Tibial nerve (tissue), 4 donors: ENCODE measurements at places on chromosomes 3 and 15. TPM values are rescaled to one million over a fixed set of nuclear protein-coding genes. Genes with fewer than 3 reads are reported as not detected.

DNA sequence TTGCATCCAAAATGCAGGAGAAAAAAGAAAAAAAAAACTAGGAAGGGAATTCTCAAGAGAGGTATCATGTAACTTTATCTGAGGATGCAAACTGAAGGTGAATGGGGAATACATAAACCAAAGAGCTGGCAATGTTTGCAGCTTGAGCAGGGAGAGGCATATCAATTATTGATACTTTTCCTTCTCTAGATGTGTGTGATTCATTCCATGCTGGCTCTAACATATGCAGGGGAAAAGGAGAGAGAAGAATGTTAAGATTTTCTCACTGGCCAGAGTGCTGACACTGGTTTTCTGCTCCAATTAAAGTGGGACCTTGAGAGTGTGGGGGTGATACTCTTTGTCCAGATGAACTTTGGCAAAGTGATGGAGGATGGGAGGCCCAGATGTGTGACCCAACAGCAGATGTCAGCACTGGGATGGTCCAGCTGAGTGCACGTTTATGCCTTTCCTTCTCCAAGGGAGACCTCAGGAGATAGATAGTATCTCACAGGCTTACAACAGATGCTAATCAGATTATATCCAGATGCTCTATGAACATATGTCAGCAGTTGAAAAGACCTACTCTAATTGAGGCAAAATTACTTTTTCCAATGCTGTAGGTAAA is 50.0 kb upstream of the PSMD6 start:
- H3K27me3 ChIP-seq = no peaks in the 10 kb centered on the region
- peaks cover 2% of the 10 kb centered on the region for H3K4me1 ChIP-seq
- no peak overlapping the region for H3K4me3 ChIP-seq

- no peak overlapping the region for H3K27ac ChIP-seq
- peaks cover 3% of the 10 kb centered on the region for H3K4me1 ChIP-seq
- no peak for DNase-seq
These were observed 34.7 kb downstream of the OXNAD1 start for GRCh38 chr3:16299746-16300145.

- DNase-seq = no peak
- no peaks in the 10 kb centered on the region for H3K27me3 ChIP-seq
- peaks cover 9% of the 10 kb centered on the region for H3K4me1 ChIP-seq
- H3K4me3 ChIP-seq = no peak overlapping the region
- H3K27ac ChIP-seq = no peak overlapping the region
These were observed 38.5 kb downstream of the PTPN23 start for GRCh38 chr3:47419083-47420043.

GRCh38 chr3:62503516-62503915 is 130.2 kb upstream of the FEZF2 start:
- DNase-seq = no peak
- no peaks in the 10 kb centered on the region for H3K36me3 ChIP-seq
- H3K4me1 ChIP-seq = no peaks in the 10 kb centered on the region

GRCh38 chr3:420584-420983 is 224.0 kb downstream of the CHL1 start:
- H3K27ac ChIP-seq = no peak overlapping the region
- H3K27me3 ChIP-seq = no peaks in the 10 kb centered on the region
- no peak for DNase-seq
- no peaks in the 10 kb centered on the region for H3K36me3 ChIP-seq
- no peak overlapping the region for H3K4me3 ChIP-seq

GRCh38 chr3:129399895-129400357 is 28.5 kb downstream of the EFCAB12 start:
- peaks cover 37% of the 10 kb centered on the region for H3K4me1 ChIP-seq
- no peaks in the 10 kb centered on the region for H3K36me3 ChIP-seq
- no peaks in the 10 kb centered on the region for H3K27me3 ChIP-seq
- H3K27ac ChIP-seq = peak overlapping the region; percentile 91
- peak; percentile 13 for DNase-seq

- no peak overlapping the region for H3K4me3 ChIP-seq
- no peak overlapping the region for H3K27ac ChIP-seq
- H3K36me3 ChIP-seq = no peaks in the 10 kb centered on the region
- H3K4me1 ChIP-seq = peaks cover 87% of the 10 kb centered on the region
These were observed 1032.4 kb downstream of the MCTP2 start for GRCh38 chr15:95263751-95264150.

GRCh38 chr3:142618917-142619461 is 22.8 kb downstream of the PLS1 start:
- no peak for DNase-seq
- no peaks in the 10 kb centered on the region for H3K4me1 ChIP-seq
- no peaks in the 10 kb centered on the region for H3K27me3 ChIP-seq
- H3K27ac ChIP-seq = no peak overlapping the region
- H3K36me3 ChIP-seq = no peaks in the 10 kb centered on the region
- H3K4me3 ChIP-seq = no peak overlapping the region

DNA sequence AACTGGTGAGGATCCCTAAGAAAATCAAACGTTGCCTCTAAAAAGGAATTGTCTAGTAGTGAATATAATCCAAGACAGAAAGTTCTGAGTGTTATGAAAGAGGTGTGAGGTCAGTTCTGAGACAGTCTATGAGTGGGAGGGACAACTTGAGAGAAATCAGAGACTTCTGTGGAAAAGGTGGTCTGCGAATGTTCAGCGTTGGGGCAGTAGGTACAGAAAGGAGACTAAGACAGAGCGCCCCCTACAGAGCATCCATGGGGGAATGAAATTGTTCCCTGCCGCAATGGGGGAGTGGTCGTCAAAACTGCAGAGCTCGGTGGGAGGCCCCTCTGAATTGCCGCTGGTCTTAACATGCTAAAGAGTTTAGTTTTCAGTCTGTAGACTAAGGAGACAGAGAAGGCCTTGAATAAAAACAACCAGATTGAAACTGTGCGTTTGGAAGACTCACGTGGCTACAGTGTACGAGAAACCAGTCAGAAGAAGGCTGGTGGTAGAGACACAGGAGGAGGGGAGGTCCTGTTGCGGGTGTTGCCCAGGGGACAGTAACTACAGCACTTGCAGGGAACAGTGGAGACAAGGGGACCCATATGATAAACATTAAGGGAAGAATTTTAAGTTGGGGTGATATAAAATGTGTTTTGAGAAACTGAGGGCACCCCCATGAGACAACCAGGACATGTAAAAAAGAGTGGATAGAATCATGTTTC is 6.9 kb downstream of the TNIK start:
- H3K36me3 ChIP-seq = no peaks in the 10 kb centered on the region
- DNase-seq = no peak
- H3K4me1 ChIP-seq = no peaks in the 10 kb centered on the region
- no peak overlapping the region for H3K4me3 ChIP-seq
- no peaks in the 10 kb centered on the region for H3K27me3 ChIP-seq
- peak overlapping the region; percentile 19 for H3K27ac ChIP-seq

- no peak overlapping the region for H3K4me3 ChIP-seq
- H3K36me3 ChIP-seq = no peaks in the 10 kb centered on the region
- no peak overlapping the region for H3K27ac ChIP-seq
- peaks cover 34% of the 10 kb centered on the region for H3K4me1 ChIP-seq
- DNase-seq = peak; percentile 27
- no peaks in the 10 kb centered on the region for H3K27me3 ChIP-seq
These were observed 20.3 kb upstream of the FRMD4B start for GRCh38 chr3:69406163-69406562.

DNA sequence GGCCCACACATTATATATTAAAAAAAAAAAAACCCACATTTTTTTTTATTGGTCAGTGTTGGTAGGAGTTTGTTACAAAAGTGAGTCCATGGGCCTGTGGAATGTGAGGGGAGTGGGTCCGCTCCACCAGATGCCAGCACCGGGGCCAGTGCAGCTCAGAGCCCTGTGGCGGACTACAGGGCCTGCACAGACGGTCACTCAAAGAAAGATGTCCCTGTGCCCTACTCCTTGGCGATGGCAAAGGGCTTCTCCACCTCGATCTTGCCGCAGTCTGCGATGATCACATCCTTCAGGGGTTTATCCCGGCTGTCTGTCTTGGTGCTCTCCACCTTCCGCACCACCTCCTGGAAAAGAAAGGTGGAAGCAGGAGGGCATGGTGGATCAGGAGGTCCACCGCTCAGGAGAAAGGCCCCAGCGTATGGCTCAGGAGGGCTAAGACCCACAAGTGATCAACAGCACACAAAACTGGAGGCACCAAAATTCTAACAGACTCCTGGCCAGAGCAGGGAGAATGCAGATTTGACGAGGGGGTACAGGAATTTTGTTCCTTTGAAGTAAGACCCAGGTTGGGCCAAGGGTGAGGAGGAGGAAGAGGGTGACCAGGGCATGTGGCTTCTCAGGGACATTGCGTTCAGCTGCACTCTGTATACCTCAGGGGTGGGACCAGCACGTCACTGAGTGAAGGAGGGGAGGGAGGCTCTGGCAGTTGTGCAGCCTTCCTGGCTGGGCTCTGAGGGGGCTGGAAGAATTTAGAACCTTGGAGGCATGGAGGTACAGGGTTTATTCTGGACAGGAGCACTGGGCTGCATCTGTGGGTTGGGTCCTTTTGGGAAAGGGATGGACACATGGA is 4.5 kb downstream of the SNX22 start:
- peaks cover 23% of the 10 kb centered on the region for H3K27me3 ChIP-seq
- no peaks in the 10 kb centered on the region for H3K4me1 ChIP-seq
- H3K4me3 ChIP-seq = no peak overlapping the region
- DNase-seq = no peak

DNA sequence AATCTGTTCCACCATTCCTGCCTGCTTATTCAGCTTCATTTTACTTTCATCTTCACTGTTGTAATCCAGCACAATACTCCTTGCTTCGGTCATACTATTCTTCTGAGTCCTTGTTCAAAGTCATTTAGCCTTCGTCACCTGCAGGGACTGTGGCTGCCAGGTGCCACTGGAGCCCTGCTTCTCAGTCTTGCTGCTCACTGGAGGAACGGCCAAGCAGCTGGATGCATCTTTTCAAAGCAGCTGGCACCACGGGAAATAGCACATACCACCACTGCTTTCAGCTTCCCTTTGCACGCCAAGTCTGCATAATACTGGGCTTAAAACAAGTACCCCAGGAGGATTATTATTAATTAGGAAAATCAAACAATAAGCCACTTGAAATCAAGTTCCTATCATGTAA is 287.6 kb downstream of the BCHE start:
- H3K4me1 ChIP-seq = no peaks in the 10 kb centered on the region
- DNase-seq = no peak
- no peaks in the 10 kb centered on the region for H3K36me3 ChIP-seq
- no peak overlapping the region for H3K27ac ChIP-seq

DNA sequence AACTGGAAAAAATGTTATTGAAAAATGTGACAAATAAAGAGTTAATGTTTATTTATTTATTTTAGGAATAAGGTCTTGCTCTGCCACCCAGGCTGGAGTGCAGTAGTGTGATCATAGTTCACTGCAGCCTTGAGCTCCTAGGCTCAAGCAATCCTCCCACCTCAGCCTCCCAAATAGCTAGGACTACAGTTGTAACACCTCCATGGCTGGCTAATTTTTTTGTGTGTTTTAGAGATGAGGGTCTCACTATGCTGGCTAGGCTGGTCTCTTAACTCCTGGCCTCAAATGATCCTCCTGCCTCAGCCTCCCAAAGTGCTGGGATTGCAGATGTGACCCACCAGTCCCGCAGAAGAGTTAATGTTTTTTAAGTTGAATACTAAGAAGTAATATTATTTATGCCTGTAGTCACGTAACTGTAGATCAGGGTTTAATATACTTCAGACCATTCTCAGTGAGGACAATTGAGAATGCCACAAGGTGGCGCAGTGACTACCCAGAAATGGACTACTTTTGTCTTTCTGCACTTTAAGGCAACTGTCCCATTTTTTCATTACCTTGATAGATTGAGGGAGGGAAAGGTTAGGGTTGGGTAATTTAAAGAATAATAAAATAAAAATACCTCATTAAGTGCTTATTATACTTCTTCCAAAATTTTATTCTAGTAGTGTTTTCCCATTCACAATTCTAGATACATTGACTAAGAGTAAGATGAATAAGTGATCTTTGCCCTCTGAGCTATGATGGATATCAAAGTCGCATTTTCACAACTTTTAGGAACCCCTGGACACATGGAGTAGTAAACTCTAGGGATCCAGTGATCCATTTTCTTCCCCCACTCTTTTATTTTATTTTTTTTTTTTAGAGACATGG is 6.0 kb downstream of the MUC13 start:
- H3K4me1 ChIP-seq = no peaks in the 10 kb centered on the region
- no peak overlapping the region for H3K4me3 ChIP-seq
- H3K36me3 ChIP-seq = no peaks in the 10 kb centered on the region
- DNase-seq = peak; percentile 85

The TXNRD3 gene
- total RNA-seq = 25.8 TPM

The SETD5 gene
- total RNA-seq = 130 TPM

The CIP2A gene
- total RNA-seq = 5.4 TPM

The NEK10 gene
- total RNA-seq = 1.3 TPM

The ARPIN gene
- 32.6 TPM for total RNA-seq

The DUOX2 gene
- 1.9 TPM for total RNA-seq

The TNNC1 gene
- total RNA-seq = 235 TPM
